Esophagus squamous epithelium (tissue), 5 donors: ENCODE measurements at places on chromosomes 2 and 18.

DNA sequence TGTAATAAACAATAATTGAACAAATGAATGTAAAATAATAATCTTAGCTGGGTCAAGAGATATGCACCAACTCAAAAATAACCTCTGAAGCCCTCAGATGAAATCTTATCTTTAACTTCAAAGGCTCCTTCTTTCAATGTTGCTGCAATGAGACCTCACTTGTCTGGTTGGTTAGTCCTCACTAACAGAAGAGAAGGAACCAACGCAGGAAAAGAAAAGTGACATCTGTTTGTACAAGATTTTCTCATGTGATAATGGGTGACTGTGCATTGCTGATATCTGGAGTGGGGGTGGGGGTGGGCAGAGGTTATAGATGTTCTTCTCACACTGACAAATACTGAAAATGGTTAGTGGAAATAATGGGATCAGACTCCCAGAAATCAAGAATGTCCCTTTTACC, 2.6 kb downstream of the SCN7A start:
- no peak for DNase-seq

- DNase-seq: no peak
Measured at GRCh38 chr2:70832386-70832785, 3.2 kb downstream of the CD207 start.

- DNase-seq: no peak
Measured at GRCh38 chr2:55871637-55872036, 51.9 kb downstream of the EFEMP1 start.

- DNase-seq: no peak
Measured at GRCh38 chr2:101479328-101479727, 4.4 kb upstream of the RFX8 start.

DNA sequence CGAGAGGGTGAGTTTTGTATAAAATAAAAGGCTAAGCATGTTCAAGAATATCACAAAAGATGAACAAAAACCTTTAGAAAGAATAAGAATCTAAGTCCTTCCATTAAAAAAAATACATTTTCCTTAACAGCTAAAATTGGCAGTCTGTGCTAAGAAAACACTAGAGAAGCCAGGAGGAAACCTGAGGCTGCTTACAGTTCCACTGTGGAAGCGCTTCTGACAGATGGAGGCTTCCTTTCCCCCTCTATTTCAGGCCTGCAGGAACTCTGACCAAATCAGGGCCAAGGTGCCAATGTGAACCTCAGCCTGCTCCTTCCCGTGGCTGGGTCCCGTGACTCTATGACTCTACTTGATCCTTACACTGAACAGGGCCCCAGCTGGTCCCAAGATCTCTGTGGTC, 108.1 kb upstream of the ARHGAP28 start:
- DNase-seq: no peak

- no peak for DNase-seq
Measured at GRCh38 chr2:163768881-163769695, 33.3 kb upstream of the FIGN start.

DNA sequence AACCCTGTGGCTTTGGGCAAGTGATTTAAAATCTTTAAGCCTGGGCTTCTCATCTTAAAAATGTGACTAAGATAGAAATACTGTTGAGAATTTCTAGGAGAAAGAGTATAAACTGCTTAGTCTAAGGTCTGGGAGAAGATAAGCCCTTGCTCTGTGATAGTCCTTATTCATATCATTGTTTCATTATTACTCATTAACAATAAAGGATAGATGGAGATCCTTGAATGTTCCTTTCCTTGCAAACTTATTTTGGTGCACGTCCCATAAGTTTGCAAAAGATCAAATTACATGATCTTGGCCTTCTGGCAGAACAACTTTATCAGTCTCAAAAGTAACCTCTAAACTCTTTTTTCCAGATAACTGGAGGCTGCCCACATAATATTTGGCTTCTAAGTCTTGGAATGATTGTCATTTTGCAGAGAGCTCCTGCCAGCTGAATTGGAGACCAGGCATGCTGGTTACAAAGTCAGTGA, 138.3 kb downstream of the FAM124B start:
- no peak for DNase-seq
